ENCODE measurements at places on chromosomes 11 and 22.

DNA sequence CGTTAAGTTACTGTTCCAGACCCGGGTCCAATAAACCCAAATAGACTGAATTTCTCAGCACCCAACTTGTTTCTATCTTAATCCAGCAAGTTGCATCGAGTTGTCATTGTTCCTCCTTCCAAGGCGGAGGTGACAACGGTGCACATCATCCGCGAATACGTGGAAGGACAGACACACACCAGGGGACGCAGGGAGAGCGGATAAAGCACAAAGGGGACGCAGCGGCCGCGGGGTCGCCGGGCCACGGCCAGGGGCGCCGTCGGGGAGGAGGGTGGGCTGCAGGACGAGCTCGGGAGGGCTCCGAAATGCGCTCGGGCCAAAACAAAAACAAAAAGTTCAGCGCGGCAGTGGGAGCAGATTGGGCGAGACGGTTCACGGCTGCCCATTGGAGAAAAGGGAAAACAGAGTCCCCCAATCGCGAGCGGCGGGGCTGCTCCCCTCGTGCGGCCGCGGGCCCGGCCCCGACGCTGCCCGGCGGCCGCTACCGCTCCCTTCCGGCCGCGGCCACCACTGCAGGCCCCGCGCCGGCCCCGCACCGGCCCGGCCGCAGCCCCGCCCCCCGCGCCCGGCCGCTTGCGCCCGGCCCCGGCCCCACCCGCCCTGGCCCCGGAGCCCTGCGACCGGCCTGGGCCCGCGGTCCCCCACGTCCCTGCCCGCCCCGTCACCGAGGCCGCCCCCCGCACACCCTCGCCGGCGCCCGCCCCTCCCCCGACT lies 518 bp downstream of the KMT5B start:
- peak; percentile 81 for DNase-seq

GRCh38 chr11:79544361-79544760 lies 103.5 kb upstream of the TENM4 start:
- no peak for DNase-seq

- peak; percentile 49 for DNase-seq
Observed at GRCh38 chr22:20027966-20028854, 7.3 kb downstream of the TANGO2 start.

DNA sequence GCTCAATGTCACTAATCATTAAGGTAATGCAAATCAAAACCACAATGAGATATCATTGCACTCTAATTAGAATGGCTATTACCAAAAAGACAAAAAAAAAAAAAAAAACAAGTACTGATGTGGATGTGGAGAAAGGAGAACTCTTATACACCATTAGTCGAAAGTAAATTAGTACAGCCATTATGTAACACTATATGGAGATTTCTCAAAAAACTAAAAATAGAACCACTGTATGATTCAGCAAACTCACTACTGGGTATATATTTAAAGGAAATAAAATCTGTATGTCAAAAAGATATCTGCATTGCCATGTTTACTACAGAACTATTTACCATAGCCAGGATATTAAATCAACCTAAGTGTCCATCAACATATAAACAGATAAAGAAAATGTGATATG lies 265.4 kb upstream of the ARHGAP20 start:
- DNase-seq = no peak

DNA sequence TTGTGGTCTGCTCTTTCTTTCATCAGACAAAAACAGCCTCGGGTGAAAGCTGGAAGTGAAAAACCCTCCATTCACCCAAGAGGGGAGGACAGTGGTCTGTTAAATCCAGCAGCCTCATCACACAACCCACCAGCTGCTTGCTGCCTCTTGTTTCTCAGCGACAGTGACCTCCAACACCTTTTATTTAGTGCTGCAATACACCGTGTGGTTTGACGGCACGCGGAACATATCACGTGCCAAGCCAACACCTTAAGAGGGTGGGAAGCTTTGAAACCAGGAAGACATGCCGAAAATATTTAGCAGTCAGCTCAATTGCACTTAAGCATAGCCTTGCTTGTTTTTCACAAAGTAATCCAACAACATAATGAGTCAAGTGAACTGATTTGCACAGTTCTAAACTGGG lies 39.8 kb upstream of the POGLUT3 start:
- no peak for DNase-seq

DNA sequence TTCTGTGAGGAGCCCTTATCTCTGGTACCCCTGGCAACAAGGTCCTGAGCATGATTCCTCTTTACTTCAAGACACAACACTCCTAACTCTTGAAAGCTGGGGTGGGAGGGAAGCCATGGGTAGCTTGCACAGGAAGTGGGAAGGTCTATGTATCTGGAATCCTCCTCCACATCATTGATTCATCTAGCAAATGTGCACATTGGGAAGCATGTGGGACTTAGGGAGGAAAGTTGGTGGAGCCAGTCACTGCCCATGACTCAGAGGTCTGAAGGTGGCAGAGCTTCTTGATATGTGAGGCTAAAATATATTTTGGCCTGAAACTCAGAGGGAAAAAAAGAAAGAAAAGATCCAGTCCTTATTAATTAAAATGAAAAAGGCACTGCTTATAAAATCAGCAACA lies 1000.9 kb downstream of the DLG2 start:
- no peak for DNase-seq

DNA sequence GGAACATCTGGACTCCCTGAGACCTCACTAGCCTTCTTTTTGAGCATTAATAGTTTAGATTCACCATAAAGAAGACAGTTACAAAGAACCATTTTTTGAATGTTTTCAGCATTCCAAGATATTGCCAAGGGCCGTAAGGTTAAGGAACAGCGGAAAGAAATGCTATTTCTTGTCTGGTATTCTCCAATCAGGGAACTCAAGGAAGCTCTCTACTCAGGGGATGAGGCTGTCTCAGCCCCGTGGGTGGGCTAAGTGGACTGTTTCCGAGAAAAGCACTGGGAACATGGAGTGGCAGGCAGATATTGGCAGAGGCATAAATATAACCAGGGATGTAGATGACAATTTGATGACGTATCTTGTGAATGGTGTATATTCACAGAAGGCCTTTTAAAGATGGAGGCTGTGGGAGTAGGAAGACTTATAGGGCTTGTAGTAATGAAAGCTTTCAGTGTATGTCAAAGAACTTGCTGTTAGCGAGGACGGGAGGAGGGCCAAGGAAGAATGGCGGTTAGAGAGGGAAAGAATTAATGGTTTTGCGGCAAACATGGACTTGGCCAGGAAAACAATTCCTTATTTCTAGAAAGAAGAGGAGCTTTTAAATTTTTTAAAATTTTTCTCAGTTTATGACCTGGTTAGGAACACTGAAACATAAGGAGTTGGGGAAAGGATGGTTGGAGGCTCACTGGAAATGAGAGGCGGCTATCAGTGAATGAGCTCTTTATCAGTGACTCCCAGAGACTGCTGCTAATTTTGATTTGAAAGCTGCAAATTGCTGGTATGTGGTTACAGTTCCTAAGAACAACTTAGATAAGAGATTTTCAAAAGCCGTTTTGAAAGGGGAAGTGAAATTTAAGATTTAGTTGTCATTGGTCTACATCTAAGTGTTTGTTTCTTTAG lies 64.6 kb downstream of the ST3GAL4 start:
- DNase-seq = peak; percentile 90

GRCh38 chr11:91527380-91528030 lies 697.1 kb upstream of the FAT3 start:
- DNase-seq = no peak

DNA sequence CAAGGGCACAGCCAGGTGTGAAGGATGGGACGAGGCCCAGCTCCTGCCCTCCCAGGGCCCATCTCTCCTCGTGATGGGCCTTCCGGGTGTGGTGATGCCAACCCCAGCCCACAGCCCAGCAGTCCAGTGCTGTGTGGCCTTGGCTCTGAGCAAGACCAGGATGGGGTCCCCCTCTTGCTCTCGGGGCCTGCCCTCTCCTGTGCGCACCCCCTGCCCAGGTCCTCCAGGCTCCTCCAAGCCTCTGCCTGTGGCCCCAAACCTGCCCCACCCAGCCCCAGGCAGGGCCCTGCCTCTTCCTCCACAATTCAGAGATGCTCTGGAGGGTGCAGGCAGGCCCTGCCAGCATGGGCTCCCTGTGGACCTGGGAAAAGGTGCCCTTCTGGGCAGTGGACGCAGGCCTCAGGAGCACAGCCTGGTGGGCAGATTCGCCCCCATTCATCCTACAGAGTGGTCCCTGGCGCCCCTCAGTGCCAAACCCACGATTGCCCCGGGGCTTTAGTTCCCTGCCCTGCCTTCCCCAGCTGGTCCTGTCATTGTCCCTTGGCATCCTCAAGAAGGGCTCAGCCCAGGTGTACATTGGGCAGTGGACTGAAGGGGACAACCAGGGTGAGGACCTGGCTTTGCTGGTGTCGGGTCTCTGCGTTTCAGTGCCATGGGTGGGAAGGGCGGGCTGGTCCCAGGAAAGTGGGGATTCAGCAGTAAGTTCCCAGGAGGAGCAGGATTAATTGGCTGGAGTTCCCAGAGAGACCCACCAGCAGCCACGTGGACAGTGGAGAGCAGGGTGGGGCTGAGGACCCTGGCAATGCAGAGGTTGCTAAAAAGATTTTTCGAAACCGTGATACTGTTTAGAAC lies 19.8 kb downstream of the EIF1AD start:
- DNase-seq = no peak

- peak; percentile 43 for DNase-seq
Observed at GRCh38 chr11:125603207-125603606, 10.6 kb downstream of the STT3A start.

DNA sequence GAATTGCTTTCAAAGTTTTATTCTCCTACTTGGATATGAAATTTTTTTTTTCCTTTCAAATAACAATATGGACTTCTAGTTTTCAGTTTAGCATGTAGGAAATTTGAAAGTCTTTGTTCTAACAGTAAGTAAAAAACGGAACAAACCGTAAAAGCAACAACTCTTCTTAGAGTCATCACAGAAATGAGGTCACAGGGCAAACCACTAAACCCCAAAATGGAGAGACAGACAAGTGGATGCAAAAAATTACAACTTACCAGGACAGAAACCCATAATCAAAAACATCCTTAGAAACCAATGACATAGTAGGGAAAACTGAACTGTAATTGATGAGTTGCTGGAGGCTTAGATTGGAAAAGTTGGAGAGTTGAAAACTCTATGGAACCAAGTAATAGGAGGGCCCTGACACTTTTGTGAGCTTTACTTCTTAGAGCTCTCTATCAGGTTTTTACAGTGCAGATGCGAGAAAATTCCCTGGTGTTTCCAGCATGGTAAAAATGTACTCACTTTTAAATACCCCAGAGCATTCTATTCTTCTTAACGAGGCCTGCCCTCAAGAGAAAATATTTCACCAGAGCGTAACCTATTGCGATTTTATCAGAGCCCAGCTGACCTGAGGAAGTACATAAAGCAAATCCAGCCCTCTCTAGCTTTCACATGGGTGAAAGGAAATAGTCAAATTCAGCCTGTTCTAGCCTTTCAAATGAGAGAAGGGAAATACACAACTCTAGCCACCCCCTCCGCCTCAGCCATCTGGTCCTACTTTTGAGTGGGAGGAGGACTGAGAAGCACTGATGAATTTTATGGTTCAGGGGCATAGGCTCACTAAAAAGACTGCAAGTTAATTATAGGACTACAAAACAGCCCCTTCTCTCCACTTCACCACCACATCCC lies 39.1 kb downstream of the CASP12 start:
- no peak for DNase-seq

DNA sequence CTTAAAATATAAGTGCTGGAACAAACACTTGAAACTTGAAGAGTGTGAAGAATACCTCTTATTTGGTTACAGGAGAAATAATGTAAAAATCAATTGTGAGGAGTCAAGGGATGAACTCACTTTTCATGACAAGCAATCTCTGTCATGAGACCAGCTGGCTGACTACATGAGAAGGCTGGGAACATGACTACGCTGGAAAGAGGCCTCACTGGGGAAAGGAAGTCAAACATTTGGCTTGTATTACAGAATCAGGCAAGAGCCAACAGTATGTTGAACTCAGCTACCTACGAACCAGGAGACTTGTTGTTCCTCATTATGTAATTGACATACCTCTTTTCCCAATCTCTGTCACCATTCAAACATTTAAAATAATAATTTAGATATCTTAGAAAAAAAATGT lies 14.4 kb downstream of the DCDC1 start:
- DNase-seq = peak; percentile 22

- peak; percentile 63 for DNase-seq
Observed at GRCh38 chr11:74025467-74026166, 16.7 kb upstream of the UCP3 start.

DNA sequence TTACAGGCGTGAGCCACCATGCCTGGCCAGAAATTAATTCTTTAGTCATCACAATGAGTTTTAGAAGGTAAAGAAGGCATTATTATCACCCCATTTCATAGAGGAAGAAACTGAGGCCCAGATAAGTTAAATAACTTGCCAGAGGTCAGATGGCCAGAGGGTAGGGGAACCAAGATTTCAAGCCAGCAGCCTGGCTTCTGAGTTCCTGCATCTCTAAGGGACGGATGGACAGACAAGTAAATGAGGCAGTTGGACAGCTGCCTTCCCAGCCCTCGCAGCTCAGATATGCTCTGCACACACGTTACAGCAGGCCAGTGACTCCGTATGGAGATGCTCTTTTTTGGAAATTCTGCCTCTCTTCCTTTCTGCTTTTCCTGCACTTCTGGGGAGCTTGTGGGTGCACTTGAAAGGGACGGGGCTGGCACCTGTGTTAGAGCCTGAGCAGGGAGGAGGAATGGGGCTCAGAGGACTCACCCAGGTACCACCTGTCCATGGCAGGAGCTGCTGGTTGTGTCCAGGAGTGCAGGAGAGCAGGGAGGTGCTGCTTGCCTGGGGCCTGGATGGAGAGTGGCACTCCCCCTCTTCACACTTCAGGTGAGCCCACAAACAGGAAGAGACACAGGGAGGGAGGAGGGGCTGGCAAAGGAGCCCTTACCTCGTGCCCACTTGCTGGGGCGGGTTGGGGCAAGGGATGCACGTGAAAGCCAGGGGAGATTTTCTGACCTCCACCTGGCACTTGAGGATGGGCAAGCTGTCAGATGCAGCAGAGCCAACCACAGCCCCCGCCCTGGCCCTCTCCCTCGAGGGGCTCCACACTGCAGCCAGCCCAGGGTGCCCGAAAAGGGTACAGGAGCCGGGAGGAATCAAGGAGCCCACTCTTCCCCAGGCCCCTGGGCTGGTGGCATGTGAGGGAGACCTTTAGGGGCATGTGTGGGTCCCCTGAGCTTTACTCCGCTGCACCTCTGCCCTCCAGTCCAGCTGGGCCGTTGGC lies 3.3 kb upstream of the FXYD2 start:
- DNase-seq = no peak

- peak; percentile 35 for DNase-seq
Observed at GRCh38 chr11:80109031-80109430, 668.2 kb upstream of the TENM4 start.

DNA sequence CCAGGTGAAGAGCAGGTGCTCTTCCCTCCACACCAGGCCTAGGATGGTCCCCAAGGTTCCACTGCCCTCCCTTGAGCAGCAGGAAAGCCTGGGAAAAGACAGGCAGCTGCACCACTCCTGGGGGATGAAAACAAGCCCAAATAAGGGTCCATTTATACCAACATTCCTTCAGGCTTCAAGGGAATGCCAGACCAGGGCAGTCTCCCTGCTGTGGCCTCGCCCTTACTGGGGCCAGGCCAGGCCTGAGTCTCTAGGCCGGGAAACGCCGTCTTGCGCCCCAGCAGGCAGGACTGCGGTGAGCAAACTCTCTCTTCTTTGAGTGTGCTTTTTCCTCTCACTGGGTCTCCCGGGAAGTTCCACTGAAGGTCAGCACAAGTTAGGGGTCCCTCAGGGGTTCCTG lies 443.5 kb downstream of the SOX6 start:
- no peak for DNase-seq
